ENCODE measurements at places on chromosomes 3 and 15.

DNA sequence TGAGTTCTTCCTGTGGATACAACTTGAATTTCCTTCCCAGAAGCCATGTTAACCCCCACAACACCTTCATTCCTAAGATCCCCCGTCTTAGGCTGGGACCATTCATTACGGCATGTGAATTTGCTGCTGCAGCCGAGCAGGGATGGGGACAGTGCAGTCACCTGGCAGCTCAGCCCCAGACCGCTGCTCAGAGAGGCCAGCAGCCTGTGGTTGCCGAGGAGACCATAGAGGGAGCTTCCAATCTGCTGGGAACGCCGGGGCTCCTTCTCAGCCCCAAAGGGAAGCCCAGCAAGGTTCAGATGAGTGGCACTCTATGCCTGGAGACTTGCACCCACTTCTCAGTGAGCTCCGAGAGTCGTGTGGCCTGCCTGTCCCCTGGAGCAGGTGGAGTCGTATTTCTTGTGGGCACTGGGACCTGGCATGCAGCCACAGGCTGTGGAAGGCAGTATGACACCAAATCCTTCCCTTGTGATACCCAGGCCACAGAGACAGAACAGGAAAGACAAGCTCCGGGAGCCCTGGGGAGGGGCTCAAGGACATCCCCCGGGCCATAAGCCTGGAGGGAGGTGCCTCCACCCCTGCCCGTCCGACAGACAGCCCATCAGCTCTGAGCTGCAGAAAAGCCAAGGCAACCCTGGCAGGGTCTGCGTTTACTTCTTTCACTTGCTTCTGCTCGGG is 167.3 kb downstream of the FAM43A start:
- no peak for DNase-seq

- no peak for DNase-seq
Measured at GRCh38 chr3:85159376-85159775, 200.6 kb downstream of the CADM2 start.

DNA sequence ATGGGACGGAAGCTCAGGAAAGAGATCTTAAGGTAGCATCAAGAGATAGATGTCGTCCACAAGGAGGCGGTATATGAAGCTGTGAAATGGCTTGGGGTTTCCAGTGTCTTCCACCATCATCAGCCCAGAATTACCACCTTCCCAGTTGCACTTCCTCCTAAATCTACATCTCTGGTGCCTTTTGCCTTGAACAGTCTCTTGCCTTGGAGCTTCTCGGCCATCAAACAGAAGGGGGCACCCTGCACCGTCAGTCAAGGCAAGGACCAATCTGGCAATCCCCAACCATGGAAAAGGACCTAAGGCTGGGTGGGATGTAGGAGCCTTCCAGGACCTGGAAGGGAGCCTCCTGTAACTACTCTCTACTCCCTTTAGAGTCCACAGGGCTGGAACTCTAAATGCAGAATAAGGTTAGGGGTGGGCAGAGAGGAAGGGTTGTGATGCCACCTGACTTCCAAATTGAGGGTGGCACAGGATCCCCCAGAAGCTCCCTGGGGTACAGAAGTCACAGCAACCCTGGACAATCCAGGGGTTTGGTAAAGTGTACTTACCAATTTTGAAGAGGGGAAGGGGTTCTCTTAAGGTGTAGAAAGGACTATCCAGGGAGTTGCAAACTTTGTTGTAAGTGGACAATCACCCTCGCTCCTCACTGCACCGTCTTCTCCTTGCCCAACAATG is 1.0 kb upstream of the RYR3 start:
- DNase-seq = no peak

GRCh38 chr3:127780536-127781400 is 41.5 kb downstream of the MGLL start:
- DNase-seq = no peak

DNA sequence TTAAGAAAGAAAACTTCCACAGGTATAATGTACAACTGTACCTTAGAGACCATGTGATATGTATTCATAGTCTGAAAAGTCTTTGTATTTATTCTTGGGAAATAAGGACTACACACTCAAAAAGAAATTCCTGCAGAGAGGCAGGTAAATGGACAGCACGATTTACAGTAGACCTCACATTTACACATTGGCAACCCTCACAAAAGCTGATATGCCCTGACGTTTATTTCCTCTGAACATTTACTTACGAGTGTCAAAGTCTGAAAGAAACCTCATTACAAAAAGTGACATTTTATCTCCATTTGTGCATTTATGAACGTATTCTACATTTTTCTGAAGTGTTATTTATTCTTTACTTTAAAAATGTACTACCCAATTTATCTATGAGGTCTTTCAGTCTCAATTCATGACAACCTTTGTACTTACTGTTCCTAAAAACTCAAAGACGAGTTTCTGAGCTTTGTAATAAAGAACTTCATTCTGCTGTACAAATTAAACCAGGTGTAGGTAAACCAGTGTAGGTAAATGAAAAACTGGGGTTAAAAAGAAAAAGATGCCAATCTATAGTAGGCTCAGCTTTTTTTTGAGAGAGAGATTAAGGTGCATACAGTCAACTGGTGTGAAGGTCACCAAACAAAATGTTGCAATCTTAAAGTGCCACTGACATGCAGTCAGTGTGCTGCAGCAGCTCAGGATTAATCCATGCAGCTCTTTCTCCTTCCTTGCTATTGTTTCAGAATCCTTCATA is 44.3 kb downstream of the THRB start:
- DNase-seq = no peak
